Activated T-cell treated with anti-CD3 and anti-CD28 coated beads, Interleukin-2, amount 50 U/mL, for 48 hours (primary cell): ENCODE measurements at places on chromosomes 2 and 18.
A peak's percentile ranks its signal among the peaks of the same experiment; 100 is the strongest.

DNA sequence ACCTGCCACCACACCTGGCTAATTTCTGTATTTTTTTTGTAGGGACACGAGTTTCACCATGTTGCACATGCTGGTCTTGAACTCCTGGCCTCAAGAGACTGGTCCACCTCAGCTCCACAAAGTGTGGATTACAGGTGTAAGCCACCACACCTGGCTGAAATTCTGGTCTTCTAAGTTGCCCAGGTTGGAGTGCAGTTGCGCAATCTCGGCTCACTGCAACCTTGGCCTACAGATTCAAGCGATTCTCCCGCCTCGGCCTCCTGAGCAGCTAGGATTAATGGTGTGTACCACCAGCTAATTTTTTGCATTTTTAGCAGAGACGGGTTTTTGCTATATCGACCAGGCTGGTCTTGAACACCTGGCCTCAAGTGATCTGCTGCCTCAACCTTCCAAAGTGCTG lies 5.6 kb downstream of the POLR2D start:
- DNase-seq = no peak

GRCh38 chr2:83956991-83957390 lies 502.1 kb downstream of the SUCLG1 start:
- DNase-seq = no peak

- no peak for DNase-seq
Observed at GRCh38 chr2:4732560-4732959, 959.6 kb upstream of the SOX11 start.

- no peak for DNase-seq
Observed at GRCh38 chr2:67625178-67625577, 228.0 kb downstream of the ETAA1 start.

- no peak for DNase-seq
Observed at GRCh38 chr2:216653931-216654365, 20.7 kb downstream of the IGFBP2 start.

DNA sequence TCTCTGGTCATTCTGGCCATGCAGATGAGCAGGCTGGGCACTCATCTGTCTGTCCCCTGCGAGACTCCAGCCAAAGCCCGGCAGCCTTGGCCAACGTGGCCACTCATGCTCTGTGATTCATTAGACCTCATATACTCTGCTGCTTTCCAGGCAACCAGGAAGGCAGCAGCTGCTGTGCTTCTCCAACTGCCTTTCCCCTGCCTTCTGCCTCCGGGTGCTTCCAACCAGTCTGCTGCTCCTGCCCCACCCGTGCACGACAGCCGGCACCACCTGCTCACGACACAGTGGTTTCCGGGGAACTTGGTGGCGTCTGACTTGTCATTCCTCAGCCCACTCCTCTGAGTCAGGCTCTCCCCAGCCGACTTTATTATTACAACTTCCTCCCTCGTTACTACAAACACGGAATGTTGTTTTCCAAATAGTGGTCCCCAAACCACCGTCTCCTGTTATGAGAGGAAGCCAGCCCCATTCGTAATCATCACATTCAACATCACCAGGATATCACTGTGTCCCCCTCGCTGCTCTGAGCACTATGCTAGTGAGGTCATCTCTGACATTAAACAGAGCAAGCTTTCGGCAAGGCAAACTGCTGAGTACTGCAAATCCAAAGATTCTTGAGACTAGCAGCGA lies 392.4 kb downstream of the ALK start:
- peak; percentile 55 for DNase-seq

DNA sequence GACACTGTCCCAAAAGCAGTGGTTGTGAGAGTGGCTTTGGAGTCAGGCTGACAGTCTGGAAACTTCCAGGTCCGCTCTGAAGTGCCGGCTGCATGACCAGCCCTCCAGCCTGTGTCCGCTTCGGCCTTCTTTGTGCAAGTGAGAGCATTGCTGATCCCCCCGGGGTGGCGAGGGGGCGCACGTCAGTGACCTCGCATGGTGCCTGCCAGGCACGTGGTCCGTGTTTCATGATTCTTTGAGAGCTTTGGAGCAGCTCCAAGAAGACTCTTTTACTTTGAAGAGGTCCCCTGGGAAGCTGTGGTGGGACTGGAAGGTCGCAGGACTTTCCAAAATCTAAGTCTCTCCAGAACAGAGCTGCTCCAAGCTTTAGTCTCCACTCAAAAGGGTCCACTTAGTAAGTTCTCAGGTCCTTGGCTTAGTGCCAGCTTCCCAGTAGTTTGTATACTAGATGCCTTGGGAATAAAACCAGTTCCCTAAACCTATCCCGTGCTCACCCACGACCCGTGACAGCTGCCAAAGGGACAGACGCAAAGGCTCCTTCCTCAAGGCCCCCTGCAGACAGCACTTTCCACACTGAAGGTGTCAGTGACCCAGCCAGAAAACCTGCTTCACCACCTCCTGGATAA lies 68.8 kb downstream of the ADI1 start:
- no peak for DNase-seq

GRCh38 chr2:20444101-20444992 lies 2.5 kb upstream of the RHOB start:
- no peak for DNase-seq

DNA sequence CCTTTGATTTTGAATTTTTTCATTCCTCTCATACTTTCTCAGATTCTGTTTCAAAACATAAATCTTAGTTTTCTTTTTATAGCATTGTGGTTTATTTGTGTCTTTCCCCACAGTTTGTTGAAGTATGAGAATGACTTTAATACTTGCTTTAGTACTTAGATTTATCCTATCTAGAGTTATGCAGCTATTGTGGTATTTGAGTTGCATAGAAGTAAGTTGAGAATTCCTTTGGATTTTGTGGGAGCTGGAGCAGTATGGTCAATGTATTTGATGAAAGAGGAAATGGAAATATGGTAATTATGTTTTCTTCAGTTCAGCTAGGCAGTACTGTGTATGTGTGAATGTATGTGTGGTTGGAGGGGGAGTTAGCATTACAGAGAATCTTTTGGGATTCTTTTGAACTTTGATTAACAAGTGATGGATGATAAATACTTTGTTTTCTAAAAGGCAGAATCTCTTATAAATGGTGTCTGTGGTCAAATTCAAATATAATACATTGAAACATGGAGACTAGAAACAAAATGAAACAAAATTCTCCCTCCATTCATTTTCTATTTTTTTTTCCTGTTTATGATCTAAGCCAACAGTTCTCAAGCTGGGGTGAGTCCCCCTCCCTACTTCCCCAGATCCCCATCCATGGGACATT lies 3.0 kb downstream of the ACVR2A start:
- DNase-seq = no peak

GRCh38 chr2:239195992-239196391 lies 204.8 kb downstream of the HDAC4 start:
- no peak for DNase-seq
